SJCRH30 (cell line): ENCODE measurements at places on chromosomes 3 and 15.

DNA sequence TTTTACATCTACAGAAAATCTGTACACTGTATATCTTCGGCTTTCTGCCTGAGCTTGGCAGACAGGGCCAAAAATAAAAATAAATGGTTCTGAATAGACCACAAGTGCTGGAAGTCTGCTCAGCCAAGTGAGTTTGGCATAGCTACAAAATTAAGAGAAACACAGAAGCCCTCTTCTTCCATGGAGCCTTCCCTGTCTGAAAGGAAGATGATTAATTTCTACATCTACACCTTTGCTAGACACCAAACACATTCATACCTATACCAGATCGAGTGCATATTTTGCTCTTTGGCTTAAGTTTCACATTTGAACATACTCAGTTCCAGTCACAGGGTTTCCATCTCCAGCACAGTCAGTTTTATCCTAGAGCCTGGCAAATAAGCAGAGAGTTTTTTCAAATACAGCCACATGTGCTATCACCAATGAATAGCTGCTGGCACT is 224.6 kb downstream of the GREM1 start:
- peak; percentile 38 for DNase-seq

GRCh38 chr3:194744826-194745225 is 59.1 kb downstream of the FAM43A start:
- DNase-seq: no peak

GRCh38 chr3:45064512-45065372 is 38.6 kb downstream of the CLEC3B start:
- DNase-seq: peak; percentile 23

DNA sequence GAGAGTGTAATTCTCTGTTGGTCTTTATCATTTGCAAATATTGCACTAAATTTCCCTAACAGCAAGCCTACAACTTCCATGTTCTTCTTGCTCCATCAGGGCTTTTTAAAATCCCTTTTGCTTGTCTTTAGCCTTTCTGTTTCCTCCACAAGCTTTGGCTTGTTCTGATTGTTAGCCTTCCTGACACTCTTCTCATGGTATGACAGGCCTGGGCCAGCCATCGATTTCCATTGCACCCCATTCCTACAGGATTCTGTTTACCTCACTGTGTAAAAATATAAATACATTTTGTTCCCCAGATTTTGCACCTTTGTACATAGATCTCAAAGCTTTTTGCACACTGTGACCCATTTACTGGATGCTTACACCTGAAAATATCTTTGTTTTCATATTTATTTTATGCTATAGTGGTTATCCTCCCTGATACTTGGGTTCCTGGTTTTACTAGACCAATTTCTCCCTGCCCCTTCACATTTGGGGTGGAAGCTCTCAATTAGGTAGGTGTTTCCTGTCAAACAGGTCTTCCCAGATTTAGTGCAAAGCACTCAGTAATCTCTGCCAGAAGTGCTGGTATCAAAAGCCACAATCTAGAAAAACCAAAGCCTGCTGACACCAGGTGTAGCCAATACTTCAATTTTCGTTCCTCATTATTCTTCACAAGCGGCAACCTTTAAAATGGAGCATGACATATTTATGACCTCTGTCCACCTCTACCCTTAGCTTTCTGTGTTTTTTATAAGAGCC is 57.9 kb upstream of the PPP2R3A start:
- no peak for DNase-seq

DNA sequence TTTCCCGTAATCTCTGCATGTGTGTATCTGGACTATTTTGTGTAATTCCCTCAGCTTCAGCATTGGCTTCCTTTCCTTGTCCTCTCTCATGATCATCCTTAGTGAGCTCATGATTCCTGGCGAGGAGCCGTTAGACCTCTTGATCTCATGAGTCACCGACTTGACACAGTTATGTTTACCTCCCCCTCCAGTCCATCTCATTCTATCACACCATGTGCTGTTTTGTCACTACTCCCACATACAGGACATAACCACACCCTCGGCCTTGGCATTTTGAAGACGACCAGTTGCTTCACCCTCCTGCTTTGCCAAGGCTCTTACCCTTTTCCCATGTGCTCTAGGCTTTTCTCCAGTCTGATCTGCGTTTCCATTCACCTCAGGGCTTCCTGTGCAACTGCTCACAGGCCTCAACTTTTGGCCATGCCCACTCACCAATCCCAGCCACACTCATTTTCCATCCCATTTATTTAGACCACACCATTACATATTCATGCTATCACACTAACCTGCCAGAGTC is 41.5 kb downstream of the CP start:
- peak; percentile 9 for DNase-seq

- no peak for DNase-seq
Observed at GRCh38 chr3:104763007-104763406, 603.7 kb upstream of the ALCAM start.
